ENCODE measurements at places on chromosomes 13 and 19. TPM values are rescaled to one million over a fixed set of nuclear protein-coding genes. Genes with fewer than 3 reads are reported as not detected.

DNA sequence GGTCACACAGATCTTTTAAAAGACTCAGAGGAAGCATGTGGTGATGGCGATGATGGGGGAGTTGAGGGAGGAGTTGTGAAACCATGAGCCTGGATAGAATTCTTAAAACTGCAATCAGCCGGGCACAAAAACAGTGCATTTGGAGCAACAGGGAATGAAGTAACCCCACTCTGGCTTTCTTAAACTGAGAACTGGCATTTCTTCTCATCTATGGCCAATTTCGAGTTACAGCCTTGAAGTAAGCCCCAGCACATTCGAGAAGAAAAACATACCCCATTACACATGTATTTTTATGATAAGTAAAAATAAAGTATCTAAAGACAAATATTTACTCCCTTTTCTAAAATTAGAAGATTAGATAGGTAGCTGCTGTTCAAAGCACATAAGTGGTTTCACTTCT is 70.1 kb downstream of the DCLK1 start:
- no peak for DNase-seq

GRCh38 chr13:111267784-111268183 is 52.7 kb upstream of the TEX29 start:
- DNase-seq: peak; percentile 87

Gene ZNF726
- total RNA-seq: 0.51 TPM

Gene CCDC70
- total RNA-seq: not detected

Gene KIR3DL2
- total RNA-seq: not detected

DNA sequence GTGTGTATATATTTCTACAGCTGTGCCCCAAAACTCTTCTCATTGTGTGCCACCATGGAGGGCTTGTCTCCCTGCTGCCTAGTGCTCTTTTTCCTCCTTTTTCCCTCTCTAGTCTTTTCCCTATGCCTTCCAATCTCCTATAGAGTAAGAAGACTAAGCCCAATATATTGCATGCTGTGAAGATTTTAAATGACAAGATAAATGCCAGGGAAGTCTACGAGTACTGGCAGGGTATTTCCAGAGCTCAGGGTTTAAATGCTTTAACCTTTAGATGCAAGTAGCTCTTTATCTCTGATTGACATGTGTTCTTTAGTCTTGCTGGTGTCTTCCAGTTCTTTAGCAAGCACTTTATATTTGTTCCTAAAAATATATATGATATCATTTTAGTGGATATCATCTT is 200.7 kb downstream of the SLITRK1 start:
- no peak for DNase-seq

DNA sequence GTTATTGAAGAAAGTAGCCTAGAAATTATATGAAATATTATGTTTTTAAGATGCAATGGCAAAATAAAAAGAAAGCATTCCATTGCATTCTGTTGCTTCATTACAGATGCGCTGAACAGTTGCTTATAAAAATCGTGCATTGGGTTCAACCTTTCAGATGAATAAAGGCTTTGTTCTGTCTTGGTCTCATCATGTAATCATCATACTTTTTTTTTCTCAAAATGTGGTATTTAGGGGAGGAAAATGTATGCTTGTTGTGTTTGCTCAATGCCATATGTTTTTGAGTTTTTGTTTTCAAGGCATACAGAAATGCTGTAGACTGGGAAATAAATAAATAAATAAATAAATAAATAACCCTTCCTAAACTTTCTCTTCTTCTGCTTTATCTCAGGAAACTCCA is 1.1 kb upstream of the MBNL2 start:
- no peak for DNase-seq

- DNase-seq: no peak
Measured at GRCh38 chr13:113338451-113338850, 25.5 kb downstream of the GRTP1 start.

- peak; percentile 55 for DNase-seq
Measured at GRCh38 chr19:44653977-44654774, 10.5 kb downstream of the PVR start.

DNA sequence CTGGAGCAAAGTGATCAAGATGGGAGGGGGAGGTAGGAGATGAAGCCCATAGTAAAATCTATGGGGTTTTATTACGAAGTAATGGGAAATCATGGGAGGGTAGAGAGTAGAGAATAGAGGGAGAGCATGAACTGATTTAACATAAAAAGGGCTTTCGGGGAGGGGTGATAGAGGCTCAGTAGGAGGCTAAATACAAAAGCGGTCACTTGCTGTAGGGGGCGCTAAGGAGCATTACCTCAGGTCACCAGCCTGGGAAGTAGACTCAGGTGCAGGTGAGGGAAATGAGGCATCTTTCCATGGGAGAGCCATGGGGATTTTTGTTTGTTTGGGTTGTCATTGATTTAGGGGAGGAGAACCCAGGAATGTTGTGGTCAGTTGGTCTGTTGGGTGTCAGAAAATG is 14.1 kb downstream of the KRTDAP start:
- no peak for DNase-seq

DNA sequence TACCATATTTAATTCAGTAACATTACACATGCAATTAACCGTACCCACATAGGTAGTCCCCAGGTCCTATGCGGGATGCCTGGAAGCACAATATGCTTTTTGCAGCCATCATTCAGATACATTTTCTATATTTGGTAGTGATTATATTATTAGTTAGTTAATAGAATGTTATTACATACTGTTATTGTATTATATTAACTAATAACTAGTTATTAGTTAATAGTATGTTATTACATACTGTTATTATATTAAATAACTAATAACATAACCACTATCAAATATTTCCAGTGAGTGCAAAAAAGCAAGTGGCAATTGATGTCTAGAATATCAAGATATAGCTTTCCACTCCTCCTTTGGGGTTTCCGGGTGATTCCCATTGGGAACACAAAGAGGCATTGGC is 45.5 kb upstream of the CYP2A7 start:
- DNase-seq: no peak

Gene ZNF665
- total RNA-seq: 6.3 TPM

GRCh38 chr13:68170961-68171360 is 940.8 kb upstream of the PCDH9 start:
- no peak for DNase-seq

DNA sequence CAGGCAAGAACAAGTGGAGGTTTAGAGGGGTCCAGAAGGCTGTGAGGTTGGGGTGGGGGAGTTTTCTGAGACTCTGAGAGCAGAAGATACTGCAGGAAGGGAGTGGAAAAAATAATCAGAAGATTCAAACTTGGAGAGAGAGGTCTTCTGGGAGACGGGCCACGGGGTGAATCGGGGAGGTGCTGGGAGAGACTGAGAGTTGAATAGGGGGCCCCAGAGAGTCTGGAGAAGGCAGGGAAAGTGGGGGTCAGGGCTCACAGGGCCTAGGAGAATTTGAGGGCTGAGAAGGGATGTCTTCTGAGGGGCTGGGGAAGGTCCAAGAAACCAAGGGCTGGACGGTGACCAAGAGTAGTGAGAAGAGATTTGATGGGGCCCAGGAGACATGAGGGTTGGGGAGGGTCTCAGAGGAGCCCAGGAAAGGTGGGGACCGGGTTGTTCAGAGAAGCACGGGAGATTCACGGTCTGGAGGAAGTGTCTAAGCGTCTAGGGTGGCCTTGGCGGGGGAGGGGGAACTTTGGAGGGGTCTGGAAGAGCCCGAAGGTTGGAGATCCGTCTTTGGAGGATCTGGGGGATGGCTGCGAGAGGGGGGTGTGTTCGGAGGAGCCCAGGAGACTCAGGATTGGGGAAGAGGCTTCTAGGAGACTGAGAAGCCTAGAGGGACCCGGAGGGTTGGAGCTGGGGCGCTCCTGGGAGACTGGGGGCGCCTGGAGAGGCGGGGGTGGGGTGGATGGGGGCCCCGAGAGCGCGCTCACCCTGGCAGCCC is 1.5 kb downstream of the KCNC3 start:
- no peak for DNase-seq

DNA sequence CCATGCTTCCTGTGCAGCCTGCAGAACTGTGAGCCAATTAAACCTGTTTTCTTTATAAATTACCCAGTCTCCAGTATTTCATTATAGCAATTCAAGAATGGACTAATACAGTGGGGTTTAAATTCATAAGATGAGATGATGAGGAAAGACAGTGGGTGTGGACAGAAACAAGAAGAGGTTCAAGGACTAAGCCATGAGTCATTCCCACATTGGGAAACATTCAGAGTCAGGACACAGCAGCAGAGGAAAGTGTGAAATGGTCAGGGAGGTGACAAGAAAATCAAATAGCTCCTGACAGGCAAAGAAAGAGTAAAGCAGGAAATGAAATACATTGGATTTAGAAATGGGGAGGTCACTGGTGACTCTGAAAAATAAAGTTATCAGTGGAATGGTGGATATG is 9.1 kb downstream of the ZNF841 start:
- peak; percentile 70 for DNase-seq

DNA sequence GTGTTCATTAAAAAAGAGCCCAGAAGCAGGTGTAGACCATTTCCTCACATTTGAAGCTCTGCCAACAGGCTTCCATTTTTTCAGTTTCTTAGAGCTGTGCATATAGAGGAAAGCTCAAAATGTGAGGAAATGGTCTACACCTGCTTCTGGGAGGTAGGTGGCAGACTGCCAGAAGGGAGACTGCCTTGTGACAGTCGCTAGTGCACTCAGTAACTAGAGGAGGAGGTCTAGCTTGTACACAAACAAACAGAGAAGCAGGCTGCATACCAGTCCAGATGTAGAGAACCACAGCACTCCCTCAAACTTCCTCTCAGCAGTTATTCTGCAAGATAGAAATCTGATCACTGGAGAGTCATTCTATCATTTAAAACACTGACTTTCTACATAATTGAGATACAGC is 800.2 kb downstream of the EFNB2 start:
- no peak for DNase-seq

DNA sequence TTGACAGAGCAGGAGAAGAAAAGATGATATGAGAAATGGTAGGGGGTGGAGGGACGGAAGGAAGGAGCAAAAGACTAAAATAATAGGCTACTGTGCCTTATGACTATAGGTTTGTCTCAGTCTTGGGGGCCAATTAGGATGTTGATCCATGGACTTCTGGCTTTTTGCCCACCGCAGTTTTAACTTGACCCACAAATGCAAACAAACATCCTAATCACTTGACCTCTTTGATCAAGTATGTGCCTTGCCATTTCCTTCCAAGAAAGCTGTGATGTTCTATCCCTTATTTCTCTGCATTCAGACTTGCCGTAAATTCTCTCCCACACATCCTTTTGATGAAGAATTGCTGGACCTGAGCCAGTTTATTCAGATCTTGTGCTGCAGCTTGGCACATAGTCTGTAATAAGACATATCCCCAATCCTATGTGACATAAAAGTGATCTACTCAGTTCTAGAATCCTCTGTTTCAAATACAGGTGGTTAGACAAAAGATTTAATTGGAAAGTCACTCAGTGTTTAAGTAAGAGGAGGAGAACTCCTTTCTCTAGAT is 62.8 kb downstream of the TPT1 start:
- peak; percentile 42 for DNase-seq
